ENCODE measurements at places on chromosomes 12 and 14. TPM values are rescaled to one million over a fixed set of nuclear protein-coding genes. Genes with fewer than 3 reads are reported as not detected.

FGF23 gene
- not detected for total RNA-seq

ZNF891 gene
- 0.89 TPM for total RNA-seq

B4GALNT1 gene
- total RNA-seq = 3.3 TPM

CCDC38 gene
- not detected for total RNA-seq

ART4 gene
- 6.5 TPM for total RNA-seq

BDKRB2 gene
- total RNA-seq = 33.3 TPM

KRT77 gene
- total RNA-seq = not detected

GUCY2C gene
- total RNA-seq = not detected

MYBPC1 gene
- total RNA-seq = not detected

GPR84 gene
- total RNA-seq = not detected

CD163L1 gene
- 0.46 TPM for total RNA-seq

SRGAP1 gene
- total RNA-seq = 6.2 TPM

CAPS2 gene
- 3.6 TPM for total RNA-seq

PIWIL1 gene
- not detected for total RNA-seq

CCDC196 gene
- total RNA-seq = not detected

MEG3 gene
- total RNA-seq = 436 TPM

PDE3A gene
- 2.7 TPM for total RNA-seq

FOXM1 gene
- 1.2 TPM for total RNA-seq

ACSM4 gene
- not detected for total RNA-seq

TAS2R31 gene
- total RNA-seq = 10.9 TPM

FGF6 gene
- not detected for total RNA-seq

GLIPR1L2 gene
- 0.30 TPM for total RNA-seq

FBXO21 gene
- total RNA-seq = 73.9 TPM

ADAM21 gene
- total RNA-seq = 0.37 TPM

CELA1 gene
- not detected for total RNA-seq

SLC17A8 gene
- not detected for total RNA-seq

SERPINA4 gene
- not detected for total RNA-seq

DEGS2 gene
- not detected for total RNA-seq

RNASE7 gene
- total RNA-seq = not detected

ADCY4 gene
- total RNA-seq = 0.97 TPM

C3AR1 gene
- total RNA-seq = 0.51 TPM

CMA1 gene
- total RNA-seq = not detected

SERPINA10 gene
- not detected for total RNA-seq

HOXC6 gene
- 4.7 TPM for total RNA-seq

NUAK1 gene
- 75.8 TPM for total RNA-seq

KERA gene
- not detected for total RNA-seq

PTGER2 gene
- total RNA-seq = 4.8 TPM

PAX9 gene
- 0.05 TPM for total RNA-seq

PLD4 gene
- not detected for total RNA-seq

PTPRR gene
- total RNA-seq = 0.30 TPM

GXYLT1 gene
- 33.3 TPM for total RNA-seq

GPR132 gene
- 0.05 TPM for total RNA-seq

GLT1D1 gene
- not detected for total RNA-seq

IL26 gene
- total RNA-seq = not detected

LIN7A gene
- 9.9 TPM for total RNA-seq

WNT1 gene
- not detected for total RNA-seq

EML1 gene
- total RNA-seq = 7.7 TPM

ERP27 gene
- total RNA-seq = not detected

NRDE2 gene
- 10.1 TPM for total RNA-seq

OTOGL gene
- under 0.01 TPM for total RNA-seq

KLRC1 gene
- not detected for total RNA-seq

DEPDC4 gene
- 0.65 TPM for total RNA-seq

PTHLH gene
- total RNA-seq = 13.4 TPM

Measured in smooth muscle cell of the umbilical artery (primary cell).